ENCODE measurements at places on chromosomes 2 and 18.

DNA sequence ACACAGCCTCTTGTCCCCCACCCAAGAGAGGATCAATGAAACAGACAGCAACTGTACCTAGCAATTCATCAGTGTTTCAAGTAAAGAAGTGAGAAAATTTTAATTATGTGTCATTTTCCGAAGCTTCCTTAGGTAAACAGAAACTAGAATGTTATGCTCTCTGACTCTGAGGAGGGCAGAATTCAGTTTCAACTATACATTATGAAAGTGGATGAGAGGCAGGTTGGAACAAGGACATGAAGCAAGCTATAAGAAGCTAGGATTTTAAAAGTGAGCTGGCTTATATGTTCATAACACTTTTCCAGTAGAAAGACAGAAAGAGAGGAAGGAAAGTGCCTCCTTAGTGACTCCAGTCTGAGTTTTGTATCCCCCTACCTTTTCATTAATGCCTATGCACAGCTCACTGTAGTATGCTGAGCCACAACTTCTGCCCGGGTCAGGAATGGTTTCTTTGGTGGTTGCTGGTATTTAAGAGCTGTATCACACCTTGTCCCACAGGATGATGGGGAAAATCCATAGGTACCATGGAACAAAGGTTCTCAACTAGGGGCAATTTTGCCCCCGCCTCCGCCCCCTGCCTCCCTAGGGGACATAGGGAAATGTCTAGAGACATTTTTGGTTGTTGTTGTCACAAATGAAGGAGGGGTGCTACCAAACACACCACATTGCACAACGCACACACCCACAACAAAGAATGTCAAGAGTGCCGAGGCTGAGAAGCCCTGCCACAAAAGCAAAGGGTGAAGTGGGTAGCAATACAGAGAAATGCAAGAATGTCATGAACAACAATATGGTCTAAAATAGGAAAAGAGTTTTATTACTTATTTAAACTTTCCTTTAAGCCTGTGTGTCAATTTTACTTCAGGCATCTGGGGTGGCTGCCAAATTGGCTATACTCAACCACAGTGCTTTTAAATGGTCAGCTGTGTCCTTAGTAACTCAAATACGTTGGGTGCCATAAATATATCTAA, 161.0 kb upstream of the ZFP36L2 start:
- DNase-seq = no peak

DNA sequence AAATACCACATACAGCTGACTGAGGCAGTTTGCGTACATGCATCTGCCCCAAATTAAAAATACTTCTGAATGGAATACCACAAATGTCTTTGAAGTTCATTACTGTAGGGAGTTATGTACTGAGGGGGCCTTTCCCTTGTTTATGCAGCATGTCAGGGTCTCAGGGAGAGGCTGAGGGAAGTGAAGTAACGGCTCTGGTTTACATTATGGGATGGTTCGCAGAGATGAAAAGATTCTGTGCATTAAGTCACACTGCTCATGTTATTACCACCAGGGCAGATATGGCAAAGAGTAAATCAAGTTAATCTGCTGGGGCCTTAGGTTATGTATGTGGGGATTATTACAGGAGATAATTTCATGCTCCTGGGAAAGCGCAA, 385.9 kb upstream of the RND3 start:
- no peak for DNase-seq

DNA sequence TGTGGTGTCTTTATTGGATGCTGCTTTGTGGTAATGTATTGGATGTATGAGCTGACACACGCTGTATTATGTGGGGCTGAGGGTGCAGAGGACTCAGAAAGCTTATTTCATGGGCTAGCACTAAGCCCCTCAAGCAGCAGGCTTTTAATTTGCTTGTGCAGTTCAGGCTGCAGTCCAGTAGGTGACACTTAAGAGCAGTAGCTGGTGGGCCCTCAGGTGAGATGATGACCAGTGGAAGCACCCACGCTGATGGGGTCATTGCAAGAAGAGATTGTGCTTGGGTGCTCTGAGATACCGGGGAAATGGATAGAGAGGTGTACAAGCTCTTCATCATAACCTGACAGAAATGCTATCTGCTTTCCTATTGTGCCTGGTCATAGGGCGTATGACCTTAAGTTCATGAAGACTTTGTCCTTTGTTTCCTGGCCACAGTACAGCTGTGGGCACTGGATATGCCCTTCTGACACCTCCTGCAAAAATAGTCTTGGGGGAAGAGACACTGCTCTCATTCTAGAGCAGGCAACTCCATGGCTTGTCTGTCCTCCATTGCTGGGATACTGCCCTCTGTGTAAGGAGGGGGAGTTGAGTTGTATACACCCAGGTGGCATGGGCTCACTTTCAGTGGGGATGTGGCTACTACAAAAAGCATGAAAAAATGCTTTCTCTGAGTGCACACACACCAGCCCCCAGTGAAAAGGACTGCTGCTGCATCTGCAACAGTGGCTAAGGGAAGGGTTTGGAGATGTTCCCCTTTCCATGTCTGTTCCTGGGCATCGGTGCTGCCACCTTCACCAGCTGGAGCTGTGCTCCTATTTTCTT, 205.7 kb upstream of the ZSWIM2 start:
- DNase-seq = no peak

GRCh38 chr18:65752625-65753325, 2.0 kb downstream of the CDH7 start:
- no peak for DNase-seq

DNA sequence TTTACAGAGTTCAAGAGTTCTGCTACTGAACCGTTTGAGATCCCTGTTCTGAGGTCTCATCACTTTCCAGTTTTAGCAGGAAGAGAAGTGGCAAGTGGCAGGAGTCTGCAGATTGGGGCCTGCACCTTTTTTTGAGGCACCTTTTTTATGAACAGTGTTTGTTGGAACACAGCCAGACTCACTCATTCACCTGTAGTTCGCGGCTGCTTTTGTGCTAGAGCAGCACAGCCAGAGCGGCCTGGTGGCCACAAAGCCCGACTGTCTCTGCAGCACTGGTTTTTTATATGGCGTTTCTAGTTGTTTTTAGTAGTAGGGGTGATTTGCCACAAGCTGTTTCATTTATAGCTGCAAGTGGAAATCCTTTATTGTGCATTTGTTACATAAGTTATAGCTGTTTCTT, 8.6 kb downstream of the ACP1 start:
- no peak for DNase-seq

GRCh38 chr2:144586476-144586875, 66.6 kb upstream of the ZEB2 start:
- DNase-seq = no peak

DNA sequence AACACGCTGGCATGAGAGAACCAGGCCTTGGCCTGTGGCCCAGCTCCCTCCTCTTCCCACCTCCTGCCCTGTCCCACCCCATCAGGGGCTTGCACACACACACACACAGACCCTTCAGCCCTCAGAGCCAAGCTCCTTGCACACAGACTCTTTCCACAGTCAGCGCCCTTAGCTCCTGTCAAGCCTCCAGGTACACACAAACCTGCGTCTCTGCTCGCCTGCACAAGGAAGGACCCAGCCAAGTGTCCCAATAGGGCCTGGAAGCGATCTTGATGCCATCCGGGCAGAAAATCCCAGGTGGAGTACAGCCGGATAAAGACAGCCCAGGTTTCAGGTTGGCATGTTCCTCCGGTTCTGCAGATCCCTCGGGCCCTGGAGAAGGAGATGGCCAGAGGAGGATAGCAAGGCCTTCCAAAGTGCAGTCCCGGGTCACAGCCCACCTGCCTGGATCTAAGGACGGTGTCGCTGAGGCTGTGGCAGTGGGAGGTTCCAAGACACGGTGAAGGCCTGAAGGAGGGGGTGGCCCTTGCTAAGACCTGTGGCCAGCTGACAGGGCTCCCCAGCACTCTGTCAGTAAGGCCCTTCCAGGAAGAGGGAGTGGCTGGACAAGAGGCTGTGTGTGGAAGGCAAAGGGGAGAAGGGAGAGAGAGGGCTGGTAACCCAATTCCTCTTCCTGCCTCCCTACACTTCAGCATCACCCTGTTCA, 18.5 kb upstream of the STEAP3 start:
- DNase-seq = no peak

GRCh38 chr2:96533292-96534073, 3.1 kb upstream of the ARID5A start:
- DNase-seq = no peak

Data from cerebellar nuclear complex (tissue), 1 donor.